ENCODE measurements at places on chromosomes 3 and 15.

GRCh38 chr3:47082519-47082918 lies 81.4 kb downstream of the SETD2 start:
- no peak for DNase-seq

DNA sequence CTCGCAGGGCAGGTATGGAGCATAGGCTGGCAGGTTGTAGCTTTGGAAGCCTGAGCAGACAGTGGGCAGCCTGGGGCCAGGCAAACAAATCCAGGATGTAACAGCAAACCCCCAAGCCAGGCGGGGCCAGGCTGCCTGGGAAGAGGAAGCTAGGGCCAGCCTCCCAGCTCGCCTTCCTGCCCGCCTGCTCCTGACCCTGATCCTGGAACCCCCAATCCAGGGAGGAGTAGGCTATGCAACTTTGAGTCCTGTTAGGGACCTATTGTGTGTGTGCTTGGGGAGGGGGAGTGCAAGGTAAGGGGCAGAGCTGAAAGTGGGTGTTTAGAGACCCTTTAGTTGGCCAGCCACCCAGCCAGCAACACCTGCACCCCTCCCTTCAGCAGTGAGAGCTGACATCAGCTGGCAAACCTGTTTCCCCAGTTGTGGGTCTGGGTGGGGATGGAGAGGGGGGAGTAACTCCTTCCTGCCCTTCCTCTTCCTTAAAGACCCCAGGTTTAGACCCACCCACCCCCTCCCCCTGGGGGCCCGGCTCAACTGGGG lies 2.5 kb downstream of the NBEAL2 start:
- DNase-seq: no peak

DNA sequence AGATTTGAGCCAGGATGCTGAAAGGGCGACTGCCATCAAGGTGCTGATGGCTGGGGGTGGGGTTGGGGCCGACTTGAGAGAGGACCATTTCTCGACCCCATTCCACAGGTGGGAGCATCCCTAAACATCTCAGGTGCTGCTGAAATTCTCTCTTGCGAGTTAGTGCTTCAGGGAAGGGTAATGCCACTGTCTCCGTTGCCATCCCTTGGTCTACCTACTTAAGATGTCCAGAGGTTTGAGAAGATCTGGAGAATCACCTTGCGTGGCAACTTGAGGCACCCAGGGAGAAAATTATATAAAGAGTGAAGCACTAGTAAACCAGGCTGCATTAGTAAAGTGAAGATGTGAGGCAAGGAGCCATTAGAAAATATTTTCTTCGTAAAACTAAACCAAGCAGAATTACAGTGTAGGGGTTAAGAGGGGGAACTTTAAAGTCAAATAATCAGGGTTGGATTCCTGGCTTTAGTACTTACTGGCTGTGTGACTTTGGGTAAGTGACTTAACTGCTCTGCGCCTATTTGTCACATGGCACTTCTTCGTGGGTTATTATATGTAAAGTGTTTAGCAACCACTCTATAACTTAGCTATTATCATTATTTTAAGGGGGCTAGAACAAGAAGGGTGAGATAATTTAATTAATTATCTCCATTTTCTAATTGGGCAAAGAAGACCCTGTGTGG lies 662 bp upstream of the RFTN1 start:
- DNase-seq: no peak

DNA sequence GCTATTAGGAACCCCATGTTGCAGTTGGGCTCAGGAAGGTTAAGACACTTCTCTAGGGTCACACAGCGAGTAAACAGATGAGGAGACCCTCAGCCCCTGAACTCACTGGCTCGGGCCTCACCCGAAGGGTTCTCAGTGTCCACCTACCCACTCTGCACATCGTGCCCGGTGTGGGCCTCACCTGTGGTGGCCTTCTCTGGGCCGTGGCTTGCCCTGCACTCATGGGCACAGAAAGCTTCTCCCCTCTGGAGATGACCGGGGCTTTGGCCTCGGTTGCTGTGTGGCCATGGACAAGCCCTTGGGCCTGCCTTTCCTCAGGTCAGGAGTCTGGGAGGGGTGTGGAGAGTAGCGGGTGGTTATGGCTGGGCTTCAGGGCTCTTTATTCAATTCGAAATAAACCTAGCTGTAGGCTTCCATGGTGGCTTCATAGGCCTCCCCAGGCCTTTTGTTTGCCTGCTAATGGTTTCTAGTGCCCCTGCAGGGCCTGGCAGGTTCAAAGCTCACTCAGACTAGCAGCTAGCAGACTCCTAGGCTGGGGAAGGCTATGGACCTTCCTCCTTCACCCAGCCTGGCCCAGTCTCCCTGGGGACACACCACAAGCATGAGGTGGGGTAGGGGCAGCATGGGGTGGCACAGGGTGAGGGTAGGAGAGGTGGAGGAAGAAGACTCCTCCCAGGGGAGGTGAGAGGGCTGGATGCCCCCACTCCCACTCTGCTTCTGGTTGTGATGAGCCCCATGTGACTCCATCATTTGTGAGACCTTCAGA lies 103.1 kb downstream of the LINGO1 start:
- no peak for DNase-seq

DNA sequence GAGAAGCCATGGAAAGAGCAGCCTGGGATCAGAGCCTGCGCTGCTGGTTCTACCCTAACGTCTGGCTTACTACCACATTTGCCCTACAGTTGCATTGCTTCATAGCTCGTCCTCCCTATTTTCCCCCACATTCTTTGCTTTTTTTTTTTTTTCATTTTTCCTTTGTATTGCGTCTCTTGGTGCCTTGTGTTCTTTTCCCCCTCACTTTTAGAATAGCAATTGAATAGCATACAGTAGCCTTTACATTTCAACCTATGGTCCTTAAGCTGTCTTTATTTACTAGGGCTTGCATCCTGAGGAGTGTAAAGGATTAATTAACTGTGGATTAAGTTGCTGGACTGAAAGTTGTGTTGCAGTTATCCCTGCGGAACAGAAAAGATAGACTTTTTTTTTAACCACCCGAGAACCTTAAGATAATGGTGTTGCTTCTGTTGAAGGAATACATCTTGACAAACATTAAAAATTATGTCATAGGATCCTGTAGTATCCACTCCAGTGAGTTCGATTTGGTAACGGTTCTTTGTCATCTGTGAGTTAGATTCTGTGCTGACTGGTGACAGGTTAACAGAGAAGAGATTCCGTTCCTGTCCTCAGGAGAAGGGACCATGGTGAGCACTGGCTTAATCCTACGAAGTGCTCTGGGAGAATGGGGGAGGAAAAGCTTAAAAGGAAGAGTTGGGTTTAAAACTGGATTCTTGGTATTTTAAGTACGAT lies 417.4 kb upstream of the NAALADL2 start:
- DNase-seq: peak; percentile 47

GRCh38 chr3:152833089-152833488 lies 1.8 kb upstream of the P2RY1 start:
- no peak for DNase-seq

All from NCI-H524 treated with DMSO at 0.1 percent for 48 hours (cell line).